Mammary epithelial cell (primary cell): ENCODE measurements at places on chromosomes 11 and 22. TPM values are rescaled to one million over a fixed set of nuclear protein-coding genes. Genes with fewer than 3 reads are reported as not detected.

MACROD1 gene
- total RNA-seq: 11.4 and 15.4 TPM in 2 replicates

GAS2 gene
- total RNA-seq: 1.3 TPM

IRAG1 gene
- 2.0 TPM for total RNA-seq

SAA2 gene
- 2.7 TPM for total RNA-seq

PRRG4 gene
- total RNA-seq: 15.2 TPM

LIPT2 gene
- 5.0 TPM for total RNA-seq

GLB1L2 gene
- 1.0 TPM for total RNA-seq

RAB39A gene
- total RNA-seq: not detected

PHLDA2 gene
- total RNA-seq: 9.5 TPM

OR11H1 gene
- not detected in 2 replicates for total RNA-seq

TEX12 gene
- total RNA-seq: not detected in 2 replicates

NXPE2 gene
- total RNA-seq: not detected in 2 replicates

HPX gene
- 2.0 and 2.2 TPM in 2 replicates for total RNA-seq

WNT7B gene
- total RNA-seq: 0.31 and 0.56 TPM in 2 replicates

GNG3 gene
- not detected in 2 replicates for total RNA-seq

UBE4A gene
- 54.3 TPM for total RNA-seq

TMEM135 gene
- 15.3 and 37.3 TPM in 2 replicates for total RNA-seq

CARD16 gene
- 2.8 and 5.8 TPM in 2 replicates for total RNA-seq

NLRP10 gene
- 18.0 and 19.5 TPM in 2 replicates for total RNA-seq

IFITM10 gene
- 32.3 TPM for total RNA-seq

RIC3 gene
- total RNA-seq: 3.6 and 5.1 TPM in 2 replicates

VPREB3 gene
- total RNA-seq: not detected

ABCG4 gene
- total RNA-seq: 0.33 TPM

INPP5J gene
- total RNA-seq: 2.0 and 2.7 TPM in 2 replicates

NXPE1 gene
- not detected in 2 replicates for total RNA-seq

ROBO3 gene
- 94.3 and 138 TPM in 2 replicates for total RNA-seq

ANKK1 gene
- total RNA-seq: 2.3 TPM

OR52E8 gene
- total RNA-seq: not detected in 2 replicates

TPH1 gene
- total RNA-seq: 0.24 TPM in 2 replicates
